ENCODE measurements at places on chromosomes 5 and 9.

DNA sequence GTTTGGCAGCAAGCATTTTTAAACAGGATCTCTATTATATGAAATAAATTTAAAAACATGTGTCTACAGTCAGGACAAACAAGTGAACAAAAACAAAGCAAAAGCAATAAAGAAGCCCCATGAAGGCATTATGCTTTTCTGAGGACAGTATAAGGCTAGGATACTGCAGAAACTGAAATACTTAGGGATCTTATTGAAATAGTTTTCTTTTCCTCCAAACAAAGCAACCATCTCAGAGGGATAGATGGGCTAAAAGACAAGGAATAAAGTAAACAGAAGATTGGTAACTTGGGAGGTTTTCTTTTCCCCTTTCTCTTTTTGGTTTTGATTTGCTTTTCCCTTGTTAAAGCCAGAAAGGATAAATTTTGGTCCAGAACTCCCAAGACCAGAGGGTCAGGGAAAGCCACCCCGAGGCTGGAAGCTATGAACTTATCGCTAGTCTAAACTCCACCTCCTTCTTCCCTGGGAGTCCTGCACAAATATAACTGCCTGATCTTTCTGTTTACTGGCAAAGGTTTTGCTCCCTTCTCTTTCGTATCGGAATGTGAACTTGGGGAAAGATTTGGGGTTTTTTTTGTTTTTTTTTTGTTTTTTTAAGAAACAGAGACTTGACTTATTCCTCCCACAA lies 164.0 kb downstream of the GHR start:
- no peaks in the 10 kb centered on the region for H3K36me3 ChIP-seq
- no peak overlapping the region for H3K4me3 ChIP-seq
- H3K27me3 ChIP-seq: peaks cover 41% of the 10 kb centered on the region
- no peaks in the 10 kb centered on the region for H3K4me1 ChIP-seq
- H3K27ac ChIP-seq: no peak overlapping the region

DNA sequence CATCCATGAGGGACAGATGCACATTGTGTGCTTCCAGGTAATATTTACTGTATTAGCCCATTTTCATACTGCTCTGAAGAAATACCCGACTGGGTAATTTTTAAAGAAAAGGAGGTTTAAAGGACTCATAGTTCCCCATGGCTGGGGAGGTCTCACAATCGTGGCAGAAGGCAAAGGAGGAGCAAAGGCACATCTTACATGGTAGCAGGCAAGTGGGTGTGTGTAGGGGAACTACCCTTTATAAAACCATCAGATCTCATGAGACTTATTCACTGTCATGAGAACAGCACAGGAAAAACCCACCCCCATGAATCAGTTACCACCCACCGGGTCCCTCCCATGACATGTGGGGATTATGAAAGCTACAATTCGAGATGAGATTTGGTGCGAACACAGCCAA lies 148.8 kb upstream of the FBXL17 start:
- no peak for DNase-seq
- H3K27ac ChIP-seq: no peak overlapping the region
- H3K4me1 ChIP-seq: no peaks in the 10 kb centered on the region
- no peaks in the 10 kb centered on the region for H3K27me3 ChIP-seq
- no peak overlapping the region for H3K4me3 ChIP-seq
- no peaks in the 10 kb centered on the region for H3K36me3 ChIP-seq

DNA sequence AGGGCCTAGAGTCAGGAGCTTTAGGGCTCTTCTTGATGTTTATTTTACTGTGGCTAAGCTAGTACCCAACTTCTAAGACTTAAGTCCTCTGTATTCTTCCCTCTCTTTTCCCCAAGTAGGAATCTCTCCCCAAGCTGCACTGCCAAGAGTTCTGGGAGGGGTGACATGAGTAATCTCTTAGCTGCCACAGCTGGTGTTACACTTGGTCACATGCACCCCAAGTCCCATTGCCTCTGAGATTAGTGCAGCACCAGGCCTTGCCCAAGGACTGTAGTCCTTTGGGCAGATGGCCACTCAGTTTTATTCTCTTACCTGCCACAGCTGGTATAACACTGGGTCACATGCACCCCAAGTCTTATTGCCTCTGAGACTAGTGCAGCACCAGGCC lies 114.7 kb upstream of the RIOK2 start:
- H3K36me3 ChIP-seq: no peaks in the 10 kb centered on the region
- DNase-seq: no peak
- H3K4me1 ChIP-seq: no peaks in the 10 kb centered on the region

DNA sequence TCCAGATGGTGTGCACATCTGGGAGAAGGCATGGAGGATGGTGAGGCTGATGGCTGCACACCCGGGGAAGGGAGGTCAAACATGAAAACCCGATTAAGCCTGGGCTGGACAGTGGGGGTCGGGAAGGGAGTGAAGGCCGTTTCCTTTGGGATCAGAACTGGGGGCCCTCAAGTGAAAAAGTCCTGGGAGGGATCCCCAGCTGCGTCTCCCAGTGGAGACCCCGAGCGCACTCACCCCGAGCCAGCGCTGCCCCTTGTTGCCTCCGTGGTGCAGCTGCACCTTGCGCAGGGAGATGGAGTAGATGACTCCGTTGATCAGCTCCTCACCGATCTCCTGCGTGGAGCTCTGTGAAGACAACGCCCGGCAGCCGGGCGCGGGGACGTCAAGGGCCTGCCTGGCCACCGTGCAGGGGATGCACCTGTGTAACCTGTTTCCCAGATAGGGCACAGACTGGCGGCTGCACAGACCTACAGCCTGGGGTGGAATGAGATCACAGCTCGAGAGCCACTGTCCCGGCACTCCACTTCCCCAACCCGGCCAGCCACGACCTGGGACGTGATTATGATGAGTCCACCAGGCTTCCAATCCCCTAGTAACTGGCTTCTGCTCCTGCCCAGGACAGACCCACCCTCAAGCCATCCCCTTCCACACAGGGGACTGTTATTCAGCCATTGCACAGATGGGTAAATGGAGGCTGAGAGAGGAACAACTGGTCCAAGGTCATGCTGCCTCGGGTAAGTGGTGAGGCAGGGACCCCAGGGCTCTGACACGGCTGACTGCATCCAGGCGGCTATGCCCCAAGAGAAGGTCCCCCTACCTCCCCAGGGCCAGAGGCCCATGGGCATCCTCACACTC lies 9.0 kb downstream of the RALGDS start:
- H3K36me3 ChIP-seq: peaks cover 20% of the 10 kb centered on the region
- H3K27me3 ChIP-seq: no peaks in the 10 kb centered on the region
- H3K4me1 ChIP-seq: peaks cover 24% of the 10 kb centered on the region
- H3K27ac ChIP-seq: peak overlapping the region; percentile 55
- DNase-seq: no peak

- H3K36me3 ChIP-seq: no peaks in the 10 kb centered on the region
- H3K4me3 ChIP-seq: no peak overlapping the region
- H3K27me3 ChIP-seq: peaks cover 90% of the 10 kb centered on the region
- H3K27ac ChIP-seq: no peak overlapping the region
Measured at GRCh38 chr5:138650196-138650595, 75.0 kb upstream of the HSPA9 start.

Data from T-helper 2 cell treated with Interferon-gamma antibody and Interleukin-4, amounts not matched to agents 5 μg/mL and 100 μg/mL, for 36 hours (primary cell).